A673 (cell line): ENCODE measurements at places on chromosomes 13 and 19. TPM values are rescaled to one million over a fixed set of nuclear protein-coding genes. Genes with fewer than 3 reads are reported as not detected.

ZNF792 gene
- 15.4 and 15.5 TPM in 2 replicates for total RNA-seq

GRCh38 chr19:1850809-1851653, 2.7 kb upstream of the REXO1 start:
- no peak for DNase-seq

DNA sequence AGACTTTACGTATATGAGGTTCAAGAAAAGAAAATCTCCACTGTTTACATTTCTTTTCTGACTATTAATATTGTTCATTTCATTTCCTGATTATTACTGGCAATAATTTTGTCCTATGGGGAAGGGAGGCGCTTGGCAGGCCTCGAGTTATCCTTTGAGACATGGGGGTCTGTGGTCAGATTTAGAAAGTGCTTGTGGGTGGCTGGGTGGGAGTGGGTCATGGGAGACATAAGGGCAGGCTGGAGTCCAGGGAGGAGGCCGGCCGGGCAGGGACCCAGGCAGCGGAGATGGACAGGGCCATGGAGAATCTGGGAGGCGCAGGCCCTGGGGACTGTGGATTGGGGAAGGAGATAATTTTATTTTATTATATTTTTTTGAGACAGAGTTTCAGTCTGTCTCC, 40.1 kb downstream of the LTBP4 start:
- no peak for DNase-seq

GRCh38 chr13:101624210-101624922, 171.9 kb downstream of the ITGBL1 start:
- peak; percentile 85 for DNase-seq

DNA sequence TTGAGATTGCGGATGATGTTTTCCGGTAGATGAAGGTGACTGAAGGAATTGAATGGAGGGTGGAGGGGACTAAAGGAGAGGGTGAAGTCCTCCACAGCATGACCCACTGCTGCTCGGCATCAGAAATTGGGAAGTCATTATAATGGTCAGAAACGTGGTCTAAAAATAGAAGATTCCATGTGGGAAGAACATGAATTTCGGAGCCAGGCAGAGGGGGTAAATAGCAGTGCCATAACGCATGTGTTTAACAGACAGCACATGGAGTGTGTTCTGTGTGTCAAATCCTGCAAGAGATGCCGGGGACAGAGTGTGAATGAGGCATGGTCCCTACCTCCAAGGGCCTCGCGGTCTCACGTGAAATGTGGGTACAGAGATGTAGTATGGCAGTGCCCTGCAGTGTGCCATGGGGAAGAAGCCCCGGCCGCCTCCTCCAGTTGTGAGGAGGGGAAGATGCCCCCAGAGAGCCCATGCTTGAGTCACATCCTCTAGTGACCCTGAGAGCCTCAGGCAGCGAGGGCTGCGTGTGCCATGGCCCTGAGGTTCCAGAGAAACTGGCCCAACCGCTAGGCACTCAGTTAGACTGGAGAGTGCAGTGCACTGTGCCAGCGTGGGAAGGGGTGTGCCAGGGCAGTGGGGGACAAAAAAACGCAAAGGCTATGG, 106.1 kb downstream of the COL4A2 start:
- DNase-seq: no peak

GRCh38 chr13:97385854-97386253, 48.1 kb upstream of the RAP2A start:
- DNase-seq: no peak
